A549 (cell line): ENCODE measurements at places on chromosomes 12 and 14.

GRCh38 chr14:93104961-93105360, 10.8 kb downstream of the ITPK1 start:
- DNase-seq: no peak

DNA sequence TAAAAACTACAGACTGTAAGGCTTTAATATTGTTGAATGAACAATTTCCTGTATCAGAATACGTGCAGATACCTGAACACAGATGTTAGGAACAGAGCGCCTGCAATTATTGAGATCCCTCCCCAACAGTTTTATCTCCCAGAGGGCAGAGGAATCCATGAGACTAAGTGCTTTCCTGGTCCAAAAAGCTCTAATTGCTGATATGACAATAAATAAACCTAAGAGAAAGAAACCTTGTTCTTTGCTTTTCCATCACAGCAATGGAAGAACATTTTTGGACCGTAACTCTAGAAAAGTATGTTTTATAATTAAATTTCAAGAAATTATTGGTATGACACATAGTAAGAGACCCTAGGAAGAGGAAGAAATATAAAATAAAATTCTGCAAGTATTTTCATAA, 13.0 kb upstream of the KRT83 start:
- DNase-seq: no peak

GRCh38 chr12:117845271-117845904, 123.4 kb downstream of the KSR2 start:
- DNase-seq: no peak

- DNase-seq: no peak
These were observed 379.0 kb downstream of the NOVA1 start for GRCh38 chr14:26218861-26219260.

GRCh38 chr12:2283480-2283879, 230.7 kb downstream of the CACNA1C start:
- DNase-seq: no peak

DNA sequence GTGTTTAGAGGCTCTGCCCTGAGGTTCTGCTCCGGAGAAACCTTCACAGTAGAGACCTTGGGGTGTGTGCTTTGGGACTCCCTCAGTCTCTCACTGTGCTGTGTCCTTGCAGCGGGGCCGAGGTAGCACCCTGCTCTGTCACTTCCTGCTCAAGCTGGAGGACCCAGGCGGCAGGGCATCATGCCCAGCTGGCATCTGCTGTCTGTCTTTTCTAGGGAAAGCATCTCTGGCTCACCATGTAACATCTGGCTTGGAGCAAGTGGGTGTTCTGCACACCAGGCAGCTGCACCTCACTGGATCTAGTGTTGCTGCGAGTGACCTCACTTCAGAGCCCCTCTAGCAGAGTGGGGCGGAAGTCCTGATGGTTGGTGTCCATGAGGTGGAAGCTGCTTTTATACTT, 124.5 kb downstream of the ESRRB start:
- no peak for DNase-seq

DNA sequence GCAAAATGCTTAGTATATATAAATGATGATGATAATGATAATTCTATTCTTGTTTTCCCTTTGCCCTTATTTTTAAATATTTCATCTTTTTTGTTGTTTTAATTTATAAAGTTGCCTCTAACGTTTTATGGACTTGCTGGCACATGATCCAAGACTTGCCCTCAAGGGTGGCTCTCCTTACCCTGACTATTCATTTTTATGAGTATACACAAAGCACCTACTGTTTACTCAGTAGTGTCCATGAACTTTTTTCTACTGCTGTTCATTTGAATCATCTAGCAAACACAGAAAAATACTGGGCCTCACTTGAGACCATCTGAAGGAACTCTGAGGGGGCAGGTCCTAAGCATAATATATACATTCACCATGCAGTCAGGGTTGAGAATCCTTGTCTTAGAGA, 276.2 kb downstream of the AACS start:
- DNase-seq: no peak

DNA sequence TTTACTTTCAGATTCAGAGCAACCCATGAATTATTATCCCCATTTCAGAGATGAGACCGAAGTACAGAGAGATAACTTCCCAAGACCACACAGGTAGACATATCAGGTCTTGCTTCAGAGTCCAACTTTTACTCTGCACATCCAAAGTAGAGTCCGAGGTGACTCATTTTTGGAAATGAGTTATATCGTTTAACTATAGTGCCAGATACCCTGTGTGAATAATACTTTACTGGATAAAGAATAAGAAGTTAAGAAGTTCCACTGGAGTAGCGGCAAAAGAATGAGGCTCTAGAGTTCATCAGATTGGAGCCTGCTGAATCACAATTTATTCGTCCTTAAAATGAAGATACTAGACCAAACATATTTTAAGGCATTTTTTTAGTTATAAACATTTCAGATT, 124.7 kb downstream of the EPS8 start:
- peak; percentile 56 for DNase-seq

DNA sequence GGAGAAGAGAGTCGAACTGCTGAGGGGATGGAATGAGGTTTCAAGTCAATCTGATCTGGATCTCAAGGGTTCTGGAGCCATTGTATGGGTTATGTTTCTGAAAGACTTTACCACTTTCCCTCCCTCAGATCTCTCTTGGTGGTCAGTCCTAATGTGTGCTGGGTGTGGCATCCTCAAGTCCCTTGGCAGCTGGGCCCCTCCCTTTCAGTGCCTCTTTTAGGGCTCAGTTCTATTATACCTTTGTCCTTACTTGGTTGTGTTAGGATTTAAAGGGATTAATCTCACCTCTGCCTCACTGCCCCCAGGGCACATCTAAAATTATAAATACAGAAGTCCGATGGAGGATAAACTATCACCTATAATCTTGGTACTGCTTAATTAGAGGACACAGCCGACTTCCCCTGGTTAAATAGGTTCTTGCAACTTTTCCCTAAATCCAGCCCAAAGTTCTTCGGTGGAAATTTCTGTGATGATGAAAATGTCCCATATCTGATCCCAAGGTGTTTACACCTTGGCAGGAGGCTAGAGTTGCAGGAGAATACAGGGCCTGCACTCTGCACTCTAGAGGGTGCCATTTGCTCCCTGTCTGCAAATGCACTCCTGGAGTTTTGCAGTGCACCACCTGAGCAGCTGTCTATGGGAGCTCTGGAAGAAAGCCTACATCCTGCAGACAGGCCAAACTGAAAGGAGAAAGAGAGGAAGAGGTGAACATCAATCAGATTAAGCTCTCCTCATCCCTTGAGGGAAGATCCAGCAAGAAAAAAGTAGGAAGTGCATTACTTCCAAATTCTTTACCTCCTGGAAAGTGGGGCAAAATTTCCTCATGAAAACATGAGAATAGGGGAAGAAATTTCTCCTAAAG, 106.8 kb downstream of the NUAK1 start:
- peak; percentile 58 for DNase-seq

DNA sequence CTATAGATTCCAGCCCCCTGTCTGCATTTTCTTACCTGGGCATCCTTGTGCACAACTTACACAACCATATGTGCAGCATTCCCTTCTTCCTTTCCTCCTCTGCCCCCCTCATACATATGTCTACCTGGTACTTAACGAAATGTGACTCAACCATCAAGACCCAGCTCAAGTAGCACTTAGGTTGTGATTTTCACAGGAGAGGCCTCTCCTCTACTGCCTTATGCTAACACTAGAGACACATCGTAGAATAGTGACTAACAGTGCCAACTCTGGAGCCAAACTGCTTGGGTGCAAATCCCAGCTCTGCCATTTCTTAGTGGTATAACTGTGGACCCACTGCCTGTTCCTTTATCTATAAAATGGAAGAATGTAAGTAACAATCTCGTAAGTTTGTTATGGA, 24.1 kb upstream of the PLEKHA5 start:
- DNase-seq: no peak

GRCh38 chr12:34296143-34297041, 274.1 kb downstream of the ALG10 start:
- no peak for DNase-seq

DNA sequence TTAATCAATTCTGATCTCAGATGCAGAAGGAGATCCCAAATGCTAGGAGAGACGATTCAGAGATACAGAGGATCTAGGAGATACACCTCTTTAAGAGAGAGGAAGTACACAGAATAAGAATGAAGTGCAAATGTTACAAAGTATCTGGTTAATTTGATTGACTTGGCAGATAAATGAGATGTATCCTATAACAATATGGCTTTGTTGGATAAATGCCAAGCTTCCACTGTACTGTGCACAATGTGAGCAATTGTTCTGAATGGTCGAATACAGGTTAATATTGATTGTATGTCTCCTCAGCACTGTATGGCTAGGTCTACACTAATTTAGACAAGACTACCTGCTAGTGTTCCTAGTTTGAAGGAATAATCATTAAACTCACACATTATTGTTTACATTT, 119.6 kb upstream of the PTPRB start:
- DNase-seq: no peak

GRCh38 chr12:2023365-2023764, 19.1 kb upstream of the DCP1B start:
- no peak for DNase-seq

DNA sequence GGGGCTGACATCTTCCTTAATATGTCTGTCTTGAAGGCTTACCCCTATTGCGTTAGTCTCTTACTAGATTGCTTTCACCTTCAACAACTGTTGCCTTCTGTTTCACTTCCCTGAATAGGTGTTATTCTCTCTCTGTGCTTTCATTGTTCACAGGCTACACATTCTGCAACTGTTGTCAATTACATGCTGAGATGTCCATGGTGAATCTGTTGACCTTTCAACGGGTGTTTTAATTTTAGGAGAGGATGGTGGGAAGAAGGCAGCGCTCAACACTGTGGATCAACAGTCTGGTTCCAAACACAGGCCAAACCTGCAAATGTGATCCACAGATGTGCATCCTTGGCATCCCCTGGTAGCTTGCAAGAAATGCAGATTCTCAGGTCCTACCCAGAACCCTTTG, 101.9 kb downstream of the DACT1 start:
- no peak for DNase-seq

- DNase-seq: no peak
These were observed 135.2 kb upstream of the KRR1 start for GRCh38 chr12:75646329-75647210.

- no peak for DNase-seq
These were observed 90.6 kb downstream of the CIT start for GRCh38 chr12:119786539-119786938.

- DNase-seq: no peak
These were observed 41.6 kb downstream of the NFKBIA start for GRCh38 chr14:35362911-35363374.

DNA sequence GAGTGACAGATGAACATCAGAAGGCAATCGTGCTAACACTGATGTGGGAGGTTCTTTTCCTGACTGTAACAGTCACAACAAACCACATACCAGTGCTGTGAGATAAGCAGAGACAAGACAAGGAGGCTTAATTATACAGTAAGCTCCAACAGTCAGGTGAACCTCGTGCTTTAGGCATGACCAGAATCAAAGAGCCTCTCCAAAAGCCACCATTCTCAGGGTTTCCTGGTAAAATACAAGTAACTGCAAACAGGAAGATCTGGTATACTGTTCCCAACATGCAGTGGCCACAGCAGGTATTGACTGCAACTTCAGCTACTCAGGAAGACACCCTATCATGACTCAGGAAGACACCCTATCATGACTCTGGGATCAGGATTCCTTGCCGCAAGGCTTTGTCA, 47.3 kb upstream of the GTF2A1 start:
- peak; percentile 33 for DNase-seq
